Activated CD4-positive, alpha-beta T cell treated with anti-CD3 and anti-CD28 coated beads for 36 hours (primary cell): ENCODE measurements at places on chromosomes 2 and 18.

- no peaks in the 10 kb centered on the region for H3K36me3 ChIP-seq
- no peak overlapping the region for H3K27ac ChIP-seq
- DNase-seq = no peak
- no peak overlapping the region for H3K4me3 ChIP-seq
- no peaks in the 10 kb centered on the region for H3K4me1 ChIP-seq
- peaks cover 2% of the 10 kb centered on the region for H3K27me3 ChIP-seq
These were observed 27.3 kb upstream of the SPOPL start for GRCh38 chr2:138474100-138474825.

- H3K27ac ChIP-seq = no peak overlapping the region
- peaks cover 12% of the 10 kb centered on the region for H3K4me1 ChIP-seq
- H3K4me3 ChIP-seq = peak overlapping the region; percentile 68
These were observed 328 bp downstream of the EGR4 start for GRCh38 chr2:73292906-73293533.

DNA sequence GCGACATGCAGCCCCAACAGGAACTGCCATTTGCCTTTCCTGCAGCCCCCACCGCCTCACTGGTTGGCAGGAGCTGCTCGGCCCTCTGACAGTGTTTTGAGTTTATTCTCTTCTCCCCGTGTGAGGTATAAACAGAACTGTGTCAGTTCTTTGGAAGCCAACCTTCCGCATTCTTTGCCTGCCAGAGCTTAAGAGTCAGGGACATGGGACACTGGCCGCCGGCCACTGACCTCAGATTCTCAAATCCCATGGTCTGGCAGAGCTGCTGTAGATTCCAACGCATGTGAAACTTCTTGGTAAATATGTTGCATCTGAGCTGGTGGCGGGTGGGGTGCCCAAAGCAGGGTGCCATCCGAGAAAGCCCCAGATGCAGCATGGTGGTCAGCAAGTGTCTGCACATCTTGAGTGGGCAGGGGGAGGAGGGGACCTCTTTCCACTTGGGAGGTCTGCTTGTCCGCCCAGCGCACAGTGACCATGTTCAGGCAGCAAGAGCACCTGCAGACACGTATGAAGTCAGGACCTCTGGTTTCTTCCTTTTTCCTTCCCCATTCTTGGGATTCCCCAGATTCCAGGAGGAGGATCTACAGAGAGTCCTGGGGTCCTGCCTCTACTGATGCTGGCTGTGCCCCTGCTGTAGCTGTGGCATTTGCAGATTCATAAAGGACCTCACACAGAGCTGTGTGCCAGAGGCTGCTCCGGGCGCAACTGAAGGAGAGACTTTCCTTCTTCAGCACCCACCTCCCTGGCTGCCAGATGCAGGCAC lies 23.8 kb downstream of the ASB18 start:
- peaks cover 2% of the 10 kb centered on the region for H3K4me1 ChIP-seq
- H3K36me3 ChIP-seq = no peaks in the 10 kb centered on the region
- peaks cover 31% of the 10 kb centered on the region for H3K27me3 ChIP-seq
- no peak overlapping the region for H3K27ac ChIP-seq
- DNase-seq = no peak

GRCh38 chr18:13388586-13389490 lies 170.3 kb downstream of the LDLRAD4 start:
- peaks cover 4% of the 10 kb centered on the region for H3K36me3 ChIP-seq
- no peak for DNase-seq
- no peak overlapping the region for H3K27ac ChIP-seq

GRCh38 chr2:48510329-48510728 lies 19.6 kb upstream of the STON1 start:
- H3K36me3 ChIP-seq = peaks cover 52% of the 10 kb centered on the region
- no peak for DNase-seq
- H3K4me1 ChIP-seq = peaks cover 22% of the 10 kb centered on the region
- no peak overlapping the region for H3K27ac ChIP-seq

- H3K36me3 ChIP-seq = peaks cover 3% of the 10 kb centered on the region
- H3K4me1 ChIP-seq = peaks cover 20% of the 10 kb centered on the region
- H3K27ac ChIP-seq = peak overlapping the region; percentile 93
- peak overlapping the region; percentile 89 for H3K4me3 ChIP-seq
These were observed 921 bp downstream of the VAPA start for GRCh38 chr18:9914584-9915290.

DNA sequence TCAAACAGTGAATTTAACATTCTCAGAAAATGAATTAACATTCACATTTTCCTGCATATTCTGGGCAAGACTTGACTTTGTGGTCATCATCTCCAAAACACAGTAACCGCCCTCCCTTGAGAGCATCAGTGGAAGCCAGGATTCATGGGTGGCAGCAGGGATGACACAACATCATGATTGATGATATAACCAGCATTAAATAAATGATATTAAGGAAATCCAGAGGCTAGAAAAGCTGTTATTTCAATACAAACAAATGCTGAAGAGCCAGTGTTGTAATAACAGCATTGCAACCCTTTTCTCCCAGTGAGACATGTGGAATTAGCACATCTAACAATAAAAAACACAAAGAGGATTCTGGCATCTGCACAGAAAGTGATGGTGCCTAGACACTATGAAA lies 41.1 kb downstream of the CDC42EP3 start:
- peaks cover 80% of the 10 kb centered on the region for H3K4me1 ChIP-seq
- no peaks in the 10 kb centered on the region for H3K27me3 ChIP-seq
- no peak overlapping the region for H3K27ac ChIP-seq
- H3K4me3 ChIP-seq = no peak overlapping the region

- H3K4me3 ChIP-seq = no peak overlapping the region
- no peak overlapping the region for H3K27ac ChIP-seq
- H3K4me1 ChIP-seq = no peaks in the 10 kb centered on the region
- no peak for DNase-seq
These were observed 218.6 kb downstream of the DYM start for GRCh38 chr18:49241852-49242251.

GRCh38 chr2:223779877-223780276 lies 57.5 kb downstream of the AP1S3 start:
- no peak overlapping the region for H3K4me3 ChIP-seq
- H3K27me3 ChIP-seq = no peaks in the 10 kb centered on the region
- peaks cover 3% of the 10 kb centered on the region for H3K36me3 ChIP-seq
- peak; percentile 71 for DNase-seq
- H3K27ac ChIP-seq = no peak overlapping the region

GRCh38 chr2:181890271-181890670 lies 1.3 kb upstream of the ITPRID2 start:
- no peak overlapping the region for H3K27ac ChIP-seq
- H3K27me3 ChIP-seq = peaks cover 14% of the 10 kb centered on the region
- H3K4me1 ChIP-seq = peaks cover 22% of the 10 kb centered on the region
- H3K4me3 ChIP-seq = no peak overlapping the region
- DNase-seq = no peak

DNA sequence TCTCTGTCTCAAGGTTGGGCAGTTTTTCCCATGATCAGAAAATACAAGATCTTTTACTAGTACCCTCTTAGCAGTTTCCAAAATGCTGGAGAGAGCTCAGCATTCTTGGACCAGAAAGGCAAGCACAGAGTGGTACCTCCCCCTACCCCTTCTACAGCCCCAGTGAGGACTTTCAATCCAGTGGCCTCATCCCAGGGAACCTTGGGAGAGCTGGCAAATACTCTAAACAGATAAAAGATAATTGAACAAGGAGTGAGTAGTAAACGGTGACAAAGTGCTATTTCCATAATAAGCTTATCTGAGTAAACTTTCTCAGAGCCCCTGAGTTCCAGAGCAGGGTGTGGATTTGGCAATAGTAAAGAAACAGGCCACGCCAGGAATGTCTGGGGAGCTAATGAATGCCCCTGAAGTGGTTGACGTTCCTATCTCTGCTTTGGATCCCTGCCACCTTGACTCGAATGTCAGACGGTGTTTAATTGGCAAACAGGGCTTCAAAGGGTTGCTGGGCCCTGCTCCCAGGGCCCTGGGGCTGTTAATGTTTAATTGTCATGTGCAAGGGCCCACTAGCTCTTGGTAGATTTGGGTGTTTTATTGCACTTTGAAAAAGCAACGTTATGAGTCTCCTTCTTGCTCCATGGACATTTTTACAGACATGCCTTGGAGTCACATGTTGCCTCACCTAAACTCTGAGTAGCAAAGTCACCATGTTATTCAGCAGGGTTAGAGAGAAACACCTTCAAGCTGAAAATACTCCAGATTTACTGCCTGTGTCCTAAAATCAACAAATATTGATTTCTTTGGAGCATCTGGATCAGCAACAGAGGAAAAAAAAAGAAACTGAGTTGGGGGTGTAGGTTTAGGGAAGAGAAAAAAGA lies 239.9 kb downstream of the CYRIA start:
- no peak for DNase-seq
- H3K4me1 ChIP-seq = no peaks in the 10 kb centered on the region
- H3K4me3 ChIP-seq = no peak overlapping the region
- H3K36me3 ChIP-seq = no peaks in the 10 kb centered on the region
- no peak overlapping the region for H3K27ac ChIP-seq
- H3K27me3 ChIP-seq = no peaks in the 10 kb centered on the region

DNA sequence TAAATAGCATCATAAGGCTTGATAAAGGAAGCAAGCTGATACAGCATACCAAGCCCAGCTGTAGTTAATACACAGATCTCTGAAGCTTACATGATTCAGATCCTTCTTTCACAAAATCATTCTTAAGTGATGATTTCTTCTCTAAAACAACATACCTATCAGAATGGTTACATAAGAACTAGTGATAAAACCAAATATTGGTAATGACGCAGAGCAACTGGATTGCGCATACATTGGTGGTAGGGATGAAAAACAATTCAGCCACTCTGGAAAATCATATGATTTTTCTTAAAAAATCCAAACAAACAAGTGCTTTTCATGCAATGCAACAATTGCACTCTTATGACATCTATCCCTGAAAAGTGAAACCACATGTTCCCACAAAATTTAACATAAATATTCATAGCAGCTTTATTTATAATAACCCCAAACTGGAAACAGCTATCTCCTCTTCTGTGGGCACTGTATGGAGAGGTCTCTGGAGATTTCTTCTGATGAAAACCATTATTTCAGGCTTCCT lies 153.6 kb upstream of the DSEL start:
- no peak for DNase-seq
- no peak overlapping the region for H3K27ac ChIP-seq
- no peak overlapping the region for H3K4me3 ChIP-seq
- H3K36me3 ChIP-seq = no peaks in the 10 kb centered on the region
- H3K4me1 ChIP-seq = no peaks in the 10 kb centered on the region

- no peaks in the 10 kb centered on the region for H3K27me3 ChIP-seq
- H3K27ac ChIP-seq = peak overlapping the region; percentile 57
- no peak for DNase-seq
- H3K36me3 ChIP-seq = peaks cover 15% of the 10 kb centered on the region
- H3K4me3 ChIP-seq = no peak overlapping the region
These were observed 20.1 kb downstream of the DOCK10 start for GRCh38 chr2:225022188-225022587.
